ENCODE measurements at places on chromosomes 13 and 19.
A peak's percentile ranks its signal among the peaks of the same experiment; 100 is the strongest.

DNA sequence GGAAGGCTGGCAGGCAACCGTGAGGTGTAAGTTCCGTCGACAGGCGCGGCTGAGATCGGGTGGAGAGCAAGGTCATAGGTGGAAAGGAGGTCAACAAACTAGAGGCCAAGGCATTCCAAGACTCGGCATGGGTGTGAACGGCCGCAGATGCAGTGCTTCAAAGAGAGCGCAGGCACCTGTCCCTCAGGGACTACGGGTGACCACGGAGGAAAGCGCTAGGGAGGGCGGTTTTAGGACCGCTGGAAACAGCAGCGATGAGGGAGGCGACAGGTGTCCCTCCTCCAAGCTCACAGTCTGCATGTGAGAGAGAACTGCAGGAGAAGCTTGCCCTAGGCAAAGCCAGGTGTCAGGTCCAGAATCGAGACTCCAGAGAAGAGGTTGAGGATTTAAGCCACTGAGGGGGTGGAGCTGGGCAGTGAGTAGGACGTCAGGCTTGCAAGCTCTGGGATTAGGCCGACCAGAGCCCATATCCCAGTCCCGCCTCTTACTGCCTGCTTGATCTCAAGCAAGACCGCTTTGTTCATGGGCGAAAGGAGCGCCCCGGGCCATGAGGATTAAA lies 1.6 kb upstream of the MLNR start:
- no peak for DNase-seq

- DNase-seq = no peak
Measured at GRCh38 chr13:98226496-98226895, 49.4 kb upstream of the RNF113B start.

DNA sequence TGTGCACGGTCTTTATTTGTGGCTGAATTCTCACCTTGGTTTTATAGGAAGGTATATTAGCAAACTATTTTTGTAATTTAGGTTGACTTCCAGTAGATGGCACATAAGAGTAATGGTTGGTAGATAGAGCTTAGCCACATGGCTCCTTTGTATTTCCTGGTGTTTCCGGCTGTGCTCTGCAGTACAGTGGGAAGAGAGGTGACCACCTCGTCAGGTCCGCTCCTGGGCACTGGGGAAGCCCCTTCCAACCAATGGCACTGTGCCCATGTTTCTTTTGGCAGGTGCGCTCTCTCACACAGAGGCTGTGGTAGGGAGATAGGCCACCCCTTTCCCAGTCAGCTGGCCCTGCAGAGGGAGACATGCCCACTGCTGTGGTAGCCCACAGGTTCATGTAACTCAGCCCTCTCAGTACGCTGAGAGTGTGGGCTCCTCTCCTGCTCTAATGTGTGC lies 74.3 kb upstream of the ATP12A start:
- DNase-seq = no peak

GRCh38 chr19:38003438-38004185 lies 96.6 kb downstream of the SIPA1L3 start:
- DNase-seq = no peak

DNA sequence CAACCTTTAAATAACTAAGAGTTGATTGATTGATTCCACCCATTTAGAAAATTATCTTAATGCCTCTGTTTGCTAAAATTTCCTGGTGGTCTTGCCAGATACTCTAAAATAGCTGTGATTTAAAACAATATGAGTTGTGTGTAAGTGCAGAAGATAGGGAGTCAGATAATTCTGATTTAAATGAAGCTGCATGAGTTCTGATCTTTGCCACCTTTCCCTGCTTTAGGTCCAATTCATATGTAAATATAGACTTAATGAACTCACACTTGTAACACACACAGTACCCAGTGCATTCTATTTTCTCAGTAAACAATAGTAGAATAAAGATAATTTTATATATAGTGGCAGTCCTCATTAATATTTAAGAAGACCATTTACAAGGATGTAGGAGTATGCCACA lies 981.8 kb downstream of the SLITRK1 start:
- DNase-seq = no peak

DNA sequence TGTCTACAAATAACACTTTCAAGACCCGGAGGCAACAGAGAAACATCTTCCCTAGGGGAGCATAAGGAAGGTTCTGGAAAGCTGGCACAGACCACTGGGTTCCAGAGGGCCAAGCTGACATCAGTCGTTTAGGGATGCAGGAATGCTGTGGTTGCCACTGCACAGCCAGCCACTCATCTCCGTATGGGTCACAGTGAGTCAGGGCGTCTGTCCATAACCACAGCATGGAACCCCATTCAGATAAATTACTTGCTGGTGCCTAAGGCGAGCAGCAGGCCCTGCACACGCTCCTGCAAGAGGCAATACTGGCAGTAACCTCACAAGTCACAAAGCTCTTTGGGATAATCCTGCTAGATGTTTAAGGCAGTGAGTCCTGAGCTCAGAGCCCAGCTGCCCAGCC lies 140.9 kb upstream of the UBL3 start:
- DNase-seq = no peak

DNA sequence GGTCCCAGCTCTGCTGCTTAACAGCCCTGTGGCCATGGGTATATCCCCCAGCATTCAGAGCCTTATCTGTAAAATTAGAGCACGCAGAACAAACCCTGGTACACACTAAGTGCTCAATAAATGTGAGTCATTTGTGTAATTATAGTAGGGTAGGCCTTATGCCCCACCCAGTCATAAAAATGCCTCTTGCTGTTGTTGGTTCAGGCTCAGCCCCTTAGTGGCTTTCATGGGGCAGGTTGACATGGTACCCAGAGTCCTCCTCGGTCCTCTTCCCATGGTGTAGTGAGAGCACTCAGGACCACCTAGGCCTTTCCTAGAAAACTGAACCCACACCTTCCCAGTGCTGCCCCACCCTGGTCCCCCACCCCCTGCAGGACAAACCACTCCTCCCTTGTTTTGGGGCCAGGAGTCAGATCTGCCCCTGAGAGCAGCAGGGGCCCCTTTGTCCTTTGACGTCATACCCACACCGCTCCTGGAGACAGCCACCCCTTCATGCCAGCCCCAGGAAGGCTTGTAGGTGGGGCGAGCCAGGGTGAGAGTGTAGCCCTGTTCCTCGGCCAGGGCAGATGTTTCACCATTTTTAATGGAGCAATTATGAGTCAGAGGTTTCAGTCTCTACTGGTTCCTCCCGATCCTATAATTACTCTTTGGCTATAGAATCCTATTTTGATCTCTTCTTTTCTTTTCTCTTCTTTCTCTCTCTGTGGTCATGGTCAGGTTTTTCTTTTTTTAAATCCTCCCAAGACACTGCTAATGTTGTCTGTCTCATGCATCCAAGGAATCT lies 36.8 kb downstream of the ACTN4 start:
- no peak for DNase-seq

DNA sequence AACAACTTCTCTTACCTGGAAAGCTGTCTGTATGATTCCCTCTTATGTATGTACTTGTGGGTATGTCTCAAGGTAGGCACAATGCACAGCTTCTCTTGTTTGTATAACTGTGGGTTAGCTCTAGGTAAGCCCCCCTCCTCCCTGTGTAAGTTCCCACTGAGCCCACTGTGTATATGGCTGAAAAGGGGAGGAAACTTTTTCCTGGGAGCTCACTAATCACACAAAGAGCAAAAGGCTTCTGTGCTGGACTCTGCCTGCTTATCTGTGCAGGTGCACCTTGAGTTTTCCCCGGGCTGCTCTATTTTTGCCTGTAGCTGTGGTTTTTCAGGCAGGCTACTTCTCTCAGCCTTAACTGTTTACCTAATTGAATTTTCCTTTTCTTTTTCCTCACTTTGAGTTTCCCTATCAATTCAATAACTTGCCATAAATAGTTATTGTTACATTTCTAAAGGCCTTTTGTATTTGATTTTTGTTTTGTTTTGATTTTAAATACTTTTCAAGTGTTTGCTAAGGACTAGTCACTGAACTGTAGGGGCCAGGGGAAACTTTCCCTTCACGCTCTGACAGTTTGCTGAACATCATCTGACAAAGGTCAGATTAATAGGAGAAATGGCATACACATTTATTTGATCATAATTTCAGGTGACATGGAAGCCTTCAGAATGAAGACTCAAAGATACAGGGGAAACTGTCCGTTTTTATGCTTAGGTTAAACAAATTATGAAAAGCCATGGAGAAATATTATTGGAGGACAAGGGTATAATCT lies 423.5 kb upstream of the ATXN8OS start:
- DNase-seq = no peak

- no peak for DNase-seq
Measured at GRCh38 chr13:32278426-32278825, 36.7 kb downstream of the ZAR1L start.

DNA sequence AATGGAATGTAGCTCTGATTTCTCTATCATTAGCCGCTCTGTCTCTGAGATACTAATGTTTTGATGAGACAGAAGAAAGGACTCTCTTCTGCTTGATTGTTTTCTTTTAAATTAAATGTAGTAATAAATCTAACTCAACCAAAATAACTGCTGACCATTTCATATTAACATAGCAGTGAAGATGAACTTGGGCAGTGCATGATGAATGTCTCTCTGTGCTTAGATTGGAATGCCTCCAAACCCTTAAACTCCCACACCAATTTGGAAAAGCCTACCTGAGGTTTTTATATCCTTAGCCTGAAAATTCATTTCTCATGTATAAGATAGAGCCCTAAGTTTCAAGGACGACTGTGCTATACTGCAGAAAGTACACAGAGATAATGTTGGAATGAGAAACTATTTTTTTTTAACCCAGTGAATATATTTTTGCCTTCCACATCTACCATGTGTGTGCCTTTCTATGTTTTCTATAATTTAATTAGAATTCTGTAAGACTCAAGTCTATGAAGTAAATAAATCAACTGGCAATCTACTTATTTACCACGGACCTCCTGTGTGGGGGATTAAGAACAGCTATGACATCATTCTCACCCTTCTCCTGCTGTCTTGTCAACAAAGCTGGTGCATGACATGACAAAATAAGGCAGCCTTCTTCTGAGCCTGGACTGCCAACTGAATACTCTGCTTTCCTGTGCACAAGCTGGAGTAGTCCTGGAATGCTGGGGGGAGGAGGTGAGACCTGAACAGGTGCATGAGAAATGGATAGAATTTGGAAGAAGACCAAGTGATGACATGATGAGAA lies 155.5 kb downstream of the FGF9 start:
- DNase-seq = no peak

DNA sequence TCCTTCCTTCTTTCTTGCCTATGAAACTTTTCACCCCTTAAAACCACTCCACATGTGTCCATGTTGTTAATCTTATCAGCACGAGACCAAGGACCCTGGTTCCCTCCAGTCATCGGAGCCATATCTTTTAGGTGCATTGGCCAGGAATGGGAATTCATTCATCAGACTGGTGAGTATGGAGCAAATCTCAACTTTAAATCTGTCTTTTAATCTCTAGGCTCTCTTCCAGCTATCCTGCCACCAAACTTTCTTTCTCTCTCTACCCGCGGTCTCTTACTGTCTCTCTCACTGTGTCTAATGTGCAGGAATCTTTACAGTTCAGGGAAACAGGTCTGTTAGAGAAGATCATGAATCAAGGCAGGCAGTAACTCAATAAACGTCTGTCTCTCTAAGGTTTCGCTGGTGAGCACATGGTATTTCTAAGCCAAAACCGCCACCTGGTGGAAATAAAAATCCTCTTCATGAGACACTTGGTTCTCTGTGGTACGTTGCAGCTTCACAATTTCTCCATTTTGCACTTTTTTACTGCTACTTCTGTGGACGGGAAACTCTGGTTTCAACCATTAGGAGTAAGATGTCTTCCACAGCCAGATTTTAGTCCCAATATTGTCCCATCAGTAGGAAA lies 16.1 kb downstream of the LGALS16 start:
- DNase-seq = peak; percentile 22

DNA sequence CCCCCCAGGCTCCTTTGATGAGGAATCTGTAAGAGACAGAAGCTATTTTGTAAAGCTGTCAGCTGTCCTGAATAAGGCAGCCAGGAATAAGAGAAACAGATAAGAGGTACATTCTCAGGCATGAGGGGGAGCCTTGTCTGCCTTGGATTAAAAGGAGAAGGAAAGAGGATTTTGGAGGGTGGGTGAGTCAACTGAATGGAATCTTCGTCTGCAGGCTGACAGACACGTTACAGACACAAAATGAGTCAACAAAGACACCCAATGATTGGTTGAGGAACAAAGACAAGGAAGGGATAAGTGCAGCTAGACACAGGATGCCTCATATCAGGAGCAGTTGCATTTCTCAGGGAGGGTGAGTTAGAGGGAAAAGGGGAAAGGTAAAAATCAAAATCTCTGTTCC lies 162.5 kb downstream of the OLFM4 start:
- DNase-seq = no peak

GRCh38 chr13:77310579-77311279 lies 16.2 kb downstream of the MYCBP2 start:
- no peak for DNase-seq

- DNase-seq = no peak
Measured at GRCh38 chr19:33604651-33605050, 17.1 kb upstream of the CHST8 start.

GRCh38 chr13:45737571-45738017 lies 35.5 kb downstream of the CBY2 start:
- DNase-seq = no peak

- DNase-seq = no peak
Measured at GRCh38 chr13:29284726-29285125, 310.8 kb downstream of the SLC7A1 start.

- no peak for DNase-seq
Measured at GRCh38 chr19:33472691-33473652, 48.6 kb downstream of the PEPD start.

- DNase-seq = no peak
Measured at GRCh38 chr19:55590617-55591016, 8.7 kb downstream of the FIZ1 start.

DNA sequence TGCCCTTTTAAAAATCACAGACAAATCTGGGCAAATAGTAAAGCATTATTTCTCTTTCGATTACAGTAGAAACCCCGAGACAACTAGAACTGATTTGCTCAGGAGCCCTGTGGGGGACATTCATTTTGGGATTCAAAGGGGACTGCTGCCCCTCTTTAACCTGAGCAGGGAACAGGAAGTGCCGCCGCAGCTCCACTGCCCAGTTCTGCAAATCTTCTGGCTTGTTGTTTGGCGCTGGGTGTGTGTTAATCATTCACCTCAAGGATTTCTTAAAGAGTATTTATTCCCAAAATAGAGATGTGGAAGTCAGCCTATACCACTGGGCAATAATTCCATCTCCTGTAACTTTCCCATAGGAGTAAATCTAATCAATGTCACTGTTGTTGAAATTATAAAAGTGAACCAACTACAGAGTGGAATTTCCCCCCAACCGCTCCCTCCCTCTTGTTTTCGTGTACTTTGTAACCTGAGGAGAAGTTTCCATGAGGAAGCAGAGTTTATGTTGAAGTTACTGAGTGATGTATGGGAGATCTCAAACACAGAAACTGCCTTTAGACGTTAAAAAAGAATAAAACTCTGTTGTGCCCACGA lies 515.8 kb downstream of the KLF12 start:
- DNase-seq = no peak
